ENCODE measurements at places on chromosomes 1 and 21.
A peak's percentile ranks its signal among the peaks of the same experiment; 100 is the strongest.

DNA sequence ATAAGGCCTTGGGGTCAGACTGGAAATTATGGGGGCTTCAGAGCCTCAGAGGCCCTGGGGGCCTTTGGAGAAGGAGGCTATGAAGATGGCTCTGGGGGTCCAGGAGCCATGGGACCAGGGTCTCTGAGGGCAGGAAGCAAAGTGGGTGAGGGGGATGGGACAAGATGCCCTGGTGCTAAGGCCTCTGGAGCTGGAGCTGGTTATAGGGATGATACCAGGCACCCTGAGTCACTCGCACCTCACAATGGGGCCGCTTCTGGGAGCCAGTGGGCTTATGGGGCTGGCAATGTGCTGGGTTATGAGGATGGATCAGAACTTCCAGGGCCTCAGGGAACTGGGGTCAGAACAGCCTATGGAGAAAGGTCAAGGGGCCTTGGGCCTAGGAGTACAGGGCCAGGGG lies 17.6 kb downstream of the IGFN1 start:
- no peak for DNase-seq

DNA sequence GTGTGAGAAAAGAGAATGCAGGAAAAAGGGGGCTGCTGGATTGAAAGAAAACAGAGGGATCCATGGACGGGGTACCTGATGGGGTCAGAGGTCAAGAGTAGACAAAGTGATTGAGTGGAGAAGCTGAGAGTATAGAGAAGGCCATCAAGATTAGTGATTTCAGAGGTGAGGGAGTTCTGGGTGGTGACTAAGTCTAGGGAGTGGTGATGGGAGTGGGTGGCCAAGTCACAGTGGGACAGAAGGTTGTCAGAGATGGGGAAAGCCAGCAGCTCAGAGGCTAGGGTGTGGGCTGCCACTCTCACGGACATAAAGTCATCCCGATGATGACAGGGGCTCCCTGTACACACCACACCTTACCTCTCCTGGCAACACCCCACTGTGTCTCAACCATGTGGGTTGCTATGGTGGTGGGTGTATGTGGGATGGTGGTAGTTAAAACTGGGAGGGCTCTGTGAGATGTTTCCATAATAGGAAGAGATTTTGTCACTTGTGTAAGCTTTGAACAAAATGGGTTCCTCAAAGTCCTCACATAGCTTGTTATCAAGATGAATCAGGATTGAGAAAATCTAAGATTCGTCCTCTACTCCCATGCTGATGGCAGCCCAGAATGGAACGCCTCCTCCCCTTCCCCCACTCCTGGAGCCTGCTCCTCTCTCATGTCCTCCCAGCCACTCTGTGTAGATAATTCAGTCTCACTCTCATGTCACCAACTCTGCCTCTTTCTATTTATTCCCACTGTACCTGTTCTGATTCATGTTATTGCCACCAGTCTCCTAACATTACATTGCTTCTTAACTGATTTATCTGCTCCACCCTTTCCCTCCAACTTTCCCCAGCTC lies 20.3 kb upstream of the CSF1 start:
- no peak for DNase-seq

DNA sequence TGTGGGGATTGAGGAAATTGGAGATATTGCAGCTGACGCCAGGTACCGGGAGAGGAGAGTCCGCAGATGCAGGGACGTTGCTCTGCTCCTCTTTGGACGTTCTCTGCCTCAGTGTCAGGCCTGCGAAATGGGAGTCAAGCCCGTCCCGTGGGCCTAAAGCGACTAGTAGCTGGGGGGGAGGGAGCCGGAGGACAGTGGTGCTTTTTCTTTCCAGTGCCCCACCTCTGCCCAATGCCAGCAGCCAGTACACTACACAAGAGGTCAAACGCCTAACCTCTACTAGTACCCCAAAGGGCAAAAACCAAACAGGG lies 413.6 kb upstream of the ESRRG start:
- no peak for DNase-seq

DNA sequence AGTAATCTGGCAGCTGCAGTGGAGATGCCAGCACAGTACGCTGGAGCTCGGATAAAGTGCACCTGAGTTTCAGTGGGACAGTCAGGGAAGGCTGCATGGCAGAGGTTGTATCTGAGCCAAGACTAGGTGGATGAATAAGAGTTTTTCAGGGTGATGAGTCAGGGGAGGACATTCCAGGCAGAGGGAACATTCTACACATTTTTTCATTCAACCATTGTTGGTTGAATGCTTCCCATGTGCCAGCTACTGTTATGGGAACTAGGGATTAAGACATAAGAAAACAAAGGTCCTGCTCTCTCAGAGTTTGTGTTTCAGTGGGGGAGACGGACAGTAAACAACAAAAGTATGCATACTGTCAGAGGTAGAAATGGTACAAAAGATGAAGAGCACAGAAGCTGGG lies 5.2 kb downstream of the LEPR start:
- DNase-seq = no peak

DNA sequence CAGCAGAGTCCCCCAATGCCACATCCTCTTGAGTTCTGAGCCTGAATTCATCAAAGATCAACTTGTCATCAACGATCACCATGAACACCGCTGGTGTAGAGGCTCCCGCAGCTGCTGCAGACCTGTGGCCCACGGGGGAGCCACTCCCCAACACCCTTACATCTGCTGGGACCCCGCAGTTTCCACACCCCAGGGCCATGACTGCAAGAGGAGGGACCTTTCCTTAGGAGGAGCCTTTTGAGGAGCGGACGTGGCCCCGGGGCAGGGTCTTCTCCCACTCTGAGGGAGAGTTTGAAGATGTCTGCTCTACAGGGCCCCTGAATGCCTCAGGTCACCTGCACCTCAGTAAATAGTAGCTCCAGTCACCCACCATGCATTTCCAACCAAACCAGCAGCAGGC lies 2.7 kb downstream of the PRDM15 start:
- no peak for DNase-seq

DNA sequence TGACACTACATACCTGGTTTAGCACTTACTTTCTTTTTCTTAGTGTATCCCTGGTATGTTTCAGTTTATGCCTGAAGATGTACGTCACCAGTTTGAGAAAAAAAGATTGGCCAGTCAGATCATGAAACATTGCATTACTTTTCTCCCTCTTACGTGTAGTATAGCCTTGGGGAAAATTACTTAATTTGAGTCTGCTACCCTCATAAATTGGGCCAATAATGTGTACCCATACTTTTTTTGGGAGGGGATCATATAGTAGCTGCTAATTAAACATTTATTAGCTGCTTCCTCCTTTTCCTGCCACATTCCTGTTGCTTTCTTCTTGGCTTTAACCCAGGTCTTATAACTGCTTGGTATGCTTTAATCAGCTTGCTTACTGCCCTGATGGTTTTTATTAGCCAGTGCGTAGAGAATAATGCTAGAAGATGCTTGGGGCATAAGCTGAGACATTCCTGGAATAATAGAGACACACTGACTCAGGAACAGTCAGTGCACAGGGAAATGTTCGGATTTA lies 32.1 kb downstream of the RABGAP1L start:
- peak; percentile 77 for DNase-seq
